H4 (cell line): ENCODE measurements at places on chromosomes 12 and 14. TPM values are rescaled to one million over a fixed set of nuclear protein-coding genes. Genes with fewer than 3 reads are reported as not detected.

FITM1 gene
- total RNA-seq: not detected in 2 replicates

PLEKHG7 gene
- not detected in 2 replicates for total RNA-seq

CISTR gene
- not detected in 2 replicates for total RNA-seq

CCDC177 gene
- not detected in 2 replicates for total RNA-seq

PTPRB gene
- total RNA-seq: 0.02 and 0.14 TPM in 2 replicates

ITGA7 gene
- 0.88 and 1.2 TPM in 2 replicates for total RNA-seq

LRTM2 gene
- not detected in 2 replicates for total RNA-seq

OAS1 gene
- total RNA-seq: 48.0 and 70.8 TPM in 2 replicates

CACNA2D4 gene
- total RNA-seq: not detected in 2 replicates

B4GALNT1 gene
- 64.3 and 77.3 TPM in 2 replicates for total RNA-seq

PROX2 gene
- not detected in 2 replicates for total RNA-seq

KRT73 gene
- total RNA-seq: not detected in 2 replicates

TAS2R13 gene
- 0.08 and 0.17 TPM in 2 replicates for total RNA-seq

ANHX gene
- total RNA-seq: not detected in 2 replicates

HSPB8 gene
- 49.4 and 51.5 TPM in 2 replicates for total RNA-seq

MGP gene
- 40.0 and 42.8 TPM in 2 replicates for total RNA-seq

SIX1 gene
- total RNA-seq: 18.4 and 23.3 TPM in 2 replicates

TMEM179 gene
- total RNA-seq: not detected in 2 replicates

TPPP2 gene
- total RNA-seq: not detected in 2 replicates

DEGS2 gene
- total RNA-seq: 0.02 and 0.27 TPM in 2 replicates

CRACR2A gene
- 0.10 and 0.16 TPM in 2 replicates for total RNA-seq

POP5 gene
- 71.1 and 77.5 TPM in 2 replicates for total RNA-seq

CKB gene
- total RNA-seq: 47.1 and 52.4 TPM in 2 replicates

ACRBP gene
- not detected in 2 replicates for total RNA-seq

RTL1 gene
- total RNA-seq: 0.58 TPM in 1 of 2 replicates, not detected in the other

KRT80 gene
- total RNA-seq: 4.7 and 6.9 TPM in 2 replicates

DAO gene
- not detected in 2 replicates for total RNA-seq

PLEKHD1 gene
- 0.23 TPM in 1 of 2 replicates, not detected in the other for total RNA-seq

CIDEB gene
- not detected in 2 replicates for total RNA-seq

SLC25A21 gene
- total RNA-seq: not detected in 2 replicates

KERA gene
- total RNA-seq: not detected in 2 replicates

YEATS4 gene
- total RNA-seq: 33.1 and 57.2 TPM in 2 replicates

PTPN21 gene
- 4.0 and 4.4 TPM in 2 replicates for total RNA-seq

NEUROD4 gene
- total RNA-seq: not detected in 2 replicates

TRPV4 gene
- 0.02 TPM in 1 of 2 replicates, not detected in the other for total RNA-seq

RASAL1 gene
- 0.08 TPM in 1 of 2 replicates, not detected in the other for total RNA-seq

ABCD2 gene
- 0.37 and 0.55 TPM in 2 replicates for total RNA-seq

HIF1A gene
- 168 and 242 TPM in 2 replicates for total RNA-seq

POTEG gene
- total RNA-seq: 0.41 and 0.75 TPM in 2 replicates
